ENCODE measurements at places on chromosomes 6 and 20.
A peak's percentile ranks its signal among the peaks of the same experiment; 100 is the strongest.

- no peak for DNase-seq
These were observed 28.5 kb upstream of the CITED2 start for GRCh38 chr6:139402876-139403386.

DNA sequence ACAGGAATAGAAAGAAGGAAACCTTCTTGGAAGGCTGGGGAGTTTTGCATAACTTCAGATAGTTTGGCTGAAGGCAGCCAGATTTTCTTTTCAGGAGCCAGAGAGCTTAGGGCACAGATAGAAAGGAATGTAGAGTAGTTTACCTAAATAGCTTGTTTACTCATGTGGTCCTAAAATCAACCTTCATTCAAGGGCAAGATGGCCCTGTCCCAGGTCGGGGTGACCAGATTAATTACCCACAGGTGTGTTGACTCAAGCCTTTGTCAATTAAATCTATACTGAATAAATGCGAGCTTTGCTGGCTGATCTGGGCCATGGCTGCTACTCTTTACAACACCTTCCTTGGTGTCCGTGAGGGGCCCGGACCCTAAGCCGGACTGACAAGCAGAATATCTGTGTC, 792.0 kb upstream of the MAN1A1 start:
- no peak for DNase-seq

DNA sequence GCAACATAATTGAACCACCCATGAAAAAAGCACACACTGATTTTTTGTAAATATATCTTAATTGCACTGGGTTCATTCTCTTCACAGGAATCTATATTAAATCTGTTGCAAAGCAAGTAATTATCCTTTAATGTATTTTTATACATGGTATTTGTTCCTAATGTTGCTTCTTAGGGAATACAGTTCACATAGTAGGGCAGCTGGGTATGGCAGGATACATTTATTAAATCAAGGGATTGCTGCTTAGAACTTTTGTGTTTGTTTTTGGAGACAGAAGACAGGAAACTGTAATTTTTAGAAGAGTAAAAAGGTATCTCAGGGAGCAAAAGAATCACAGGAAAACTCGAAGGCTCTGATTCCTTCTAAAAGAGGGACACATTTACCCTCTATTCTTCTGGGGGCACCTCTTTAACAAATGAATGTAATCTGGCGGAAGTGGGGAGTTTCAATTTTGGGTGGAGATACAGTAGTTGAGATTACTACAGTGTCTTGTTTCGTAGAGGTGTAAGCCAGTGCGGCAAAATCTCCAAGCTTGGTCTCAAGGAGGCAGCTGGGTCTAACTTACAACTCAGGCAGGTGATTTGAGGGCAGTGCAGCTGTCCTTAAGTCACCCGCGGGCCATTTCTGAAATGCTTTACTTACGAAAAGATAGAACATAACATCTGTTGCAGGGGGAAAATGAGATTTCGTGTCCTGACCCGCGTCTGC, 812 bp upstream of the SMIM13 start:
- peak; percentile 6 for DNase-seq

DNA sequence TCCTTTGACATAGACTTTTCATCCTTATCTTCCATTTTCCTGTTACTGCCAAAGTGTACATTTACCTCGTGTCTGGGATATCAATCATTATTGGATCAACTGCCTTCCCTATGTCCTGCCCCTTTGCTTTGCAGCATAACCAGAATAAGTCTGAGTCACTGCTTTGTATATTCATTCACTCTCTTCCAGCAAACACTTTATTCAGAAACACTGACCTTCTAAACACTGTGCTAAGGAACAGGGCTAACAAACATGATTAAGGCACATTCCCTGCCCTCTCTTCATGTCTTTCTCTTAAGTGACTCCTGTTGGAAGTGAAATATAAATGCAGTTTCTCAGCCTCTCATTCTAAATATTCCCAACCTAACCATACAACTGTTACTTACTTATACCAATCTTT, 66.9 kb downstream of the COL19A1 start:
- no peak for DNase-seq

GRCh38 chr6:28167068-28167467, 25.4 kb downstream of the ZKSCAN8 start:
- no peak for DNase-seq

DNA sequence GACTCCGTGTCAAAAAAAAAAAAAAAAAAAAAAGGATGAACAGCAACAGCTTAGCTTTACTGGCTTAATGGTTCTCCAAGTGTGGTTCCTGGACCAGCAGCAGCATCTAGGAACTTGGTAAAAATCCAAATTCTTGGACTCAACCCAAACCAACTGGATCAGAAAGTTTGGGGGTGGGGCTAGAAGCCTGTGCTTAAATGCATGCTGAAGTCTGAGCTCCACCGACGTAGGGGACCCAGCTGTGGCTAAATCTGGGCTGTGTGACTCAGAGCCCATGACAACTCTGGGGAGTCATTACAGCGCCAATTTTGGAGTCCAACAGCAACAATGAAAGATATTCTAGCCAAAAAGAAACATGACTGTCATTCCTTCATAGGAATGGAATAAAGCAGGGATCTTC, 13.6 kb upstream of the CHD6 start:
- DNase-seq, result no peak

DNA sequence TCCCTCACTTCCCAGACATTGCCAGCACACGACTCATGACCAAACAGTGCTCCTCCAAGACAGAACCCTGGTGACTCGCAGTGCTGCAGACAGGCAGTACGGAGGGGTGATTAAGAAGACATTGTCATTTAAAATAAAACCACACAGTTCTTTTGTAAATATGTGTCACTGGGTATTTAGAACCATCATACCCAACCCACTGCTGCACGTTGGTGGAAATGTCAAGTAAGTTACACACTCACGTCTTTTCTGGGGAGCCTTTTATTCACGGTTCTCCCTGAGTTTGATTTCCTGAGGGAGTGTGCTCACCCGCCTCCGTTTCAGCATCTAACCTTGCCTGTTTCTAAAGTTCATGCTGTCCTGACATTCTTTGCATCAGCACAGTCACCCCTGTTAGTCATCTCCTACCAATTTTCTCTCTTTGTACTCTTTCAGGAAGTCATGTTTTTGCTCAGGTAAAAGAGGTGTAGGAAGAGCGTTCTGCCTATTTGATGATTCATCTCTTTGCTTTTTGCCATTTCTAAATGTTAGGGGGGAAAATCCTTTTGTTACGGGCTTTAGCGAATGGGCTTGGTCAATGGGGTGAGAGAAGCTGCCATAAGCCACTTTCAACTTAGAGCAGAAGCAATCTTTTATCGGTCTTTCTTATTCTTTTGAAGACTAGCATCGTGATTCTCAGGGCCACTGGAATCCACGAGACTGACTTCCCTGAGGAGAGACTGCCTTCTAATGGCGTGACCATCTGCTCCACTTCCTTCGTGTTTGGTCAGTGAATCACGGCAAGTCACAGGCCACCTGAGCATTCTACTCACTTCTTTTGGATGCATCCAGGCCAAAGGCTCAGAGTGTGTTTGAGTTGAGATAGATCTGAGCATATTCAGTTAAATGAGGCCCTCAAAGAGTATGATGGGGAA, 512.8 kb upstream of the JARID2 start:
- no peak for DNase-seq

- DNase-seq, result no peak
These were observed 79.7 kb upstream of the NFATC2 start for GRCh38 chr20:51622004-51622874.

- no peak for DNase-seq
These were observed 4.7 kb downstream of the ECT2L start for GRCh38 chr6:138800377-138801150.

- DNase-seq, result no peak
These were observed 92.6 kb downstream of the BFSP1 start for GRCh38 chr20:17438436-17439039.

- no peak for DNase-seq
These were observed 371.4 kb upstream of the ID4 start for GRCh38 chr6:19465760-19466159.

GRCh38 chr20:33853507-33853813, 42.3 kb downstream of the CHMP4B start:
- DNase-seq, result no peak

DNA sequence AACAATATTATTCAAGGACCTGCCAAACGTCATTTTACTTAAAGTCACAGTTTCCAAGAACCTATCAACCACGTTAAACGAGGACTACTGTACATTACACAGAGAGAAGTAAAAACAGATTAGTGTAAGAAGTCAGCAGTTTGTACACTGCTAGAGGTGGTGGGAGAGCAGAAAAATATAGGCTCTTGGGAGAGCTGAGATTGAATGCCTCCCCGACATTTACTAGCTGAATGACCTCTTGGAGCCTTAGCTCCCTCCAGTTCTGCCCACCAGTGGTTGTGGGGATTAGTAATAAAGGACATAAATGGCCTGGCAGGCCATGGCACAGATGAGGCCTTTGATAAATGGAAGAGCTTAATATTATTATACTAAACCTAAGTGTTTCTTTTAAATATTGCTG, 161.4 kb downstream of the UBE3D start:
- no peak for DNase-seq

GRCh38 chr6:123945386-123945785, 141.7 kb downstream of the NKAIN2 start:
- no peak for DNase-seq

GRCh38 chr20:47061549-47061948, 166.9 kb downstream of the EYA2 start:
- no peak for DNase-seq

DNA sequence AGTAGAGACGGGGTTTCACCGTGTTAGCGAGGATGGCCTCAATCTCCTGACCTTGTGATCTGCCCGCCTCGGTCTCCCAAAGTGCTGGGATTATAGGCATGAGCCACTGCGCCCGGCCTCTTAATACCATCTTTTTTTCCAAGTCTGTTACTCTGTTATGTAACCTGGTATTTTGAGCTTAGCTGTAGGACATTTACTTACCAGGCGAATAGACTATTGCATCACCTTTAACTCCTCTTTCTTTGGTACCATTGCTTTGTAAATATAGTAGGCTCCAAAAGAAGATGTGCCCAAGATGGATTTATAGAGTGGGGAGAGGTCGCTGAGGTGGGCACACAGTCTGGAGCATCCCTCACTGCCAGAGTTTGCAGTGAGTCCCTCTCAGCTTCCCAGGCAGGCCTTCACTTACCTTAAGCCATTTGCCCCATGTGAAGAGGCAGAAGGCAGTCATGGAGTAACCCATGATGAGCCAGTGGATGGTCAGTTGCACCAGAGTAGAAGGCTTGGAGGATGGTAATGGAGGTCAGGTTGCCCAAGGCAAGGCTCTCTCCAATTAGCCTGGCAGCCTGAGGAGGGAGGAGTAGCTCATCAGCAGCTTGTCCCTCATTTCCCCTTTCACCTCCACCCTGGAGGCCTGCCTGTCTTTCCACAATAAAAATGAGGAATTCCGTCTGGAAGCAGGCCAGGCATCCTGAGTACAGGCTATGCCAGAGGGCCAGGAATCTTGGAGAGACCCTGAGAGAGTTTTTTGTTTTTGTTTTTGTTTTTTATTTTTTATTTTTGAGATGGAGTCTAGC, 9.7 kb downstream of the TIAM2 start:
- no peak for DNase-seq

- DNase-seq, result no peak
These were observed 43.4 kb downstream of the SLC23A2 start for GRCh38 chr20:4957939-4958362.

DNA sequence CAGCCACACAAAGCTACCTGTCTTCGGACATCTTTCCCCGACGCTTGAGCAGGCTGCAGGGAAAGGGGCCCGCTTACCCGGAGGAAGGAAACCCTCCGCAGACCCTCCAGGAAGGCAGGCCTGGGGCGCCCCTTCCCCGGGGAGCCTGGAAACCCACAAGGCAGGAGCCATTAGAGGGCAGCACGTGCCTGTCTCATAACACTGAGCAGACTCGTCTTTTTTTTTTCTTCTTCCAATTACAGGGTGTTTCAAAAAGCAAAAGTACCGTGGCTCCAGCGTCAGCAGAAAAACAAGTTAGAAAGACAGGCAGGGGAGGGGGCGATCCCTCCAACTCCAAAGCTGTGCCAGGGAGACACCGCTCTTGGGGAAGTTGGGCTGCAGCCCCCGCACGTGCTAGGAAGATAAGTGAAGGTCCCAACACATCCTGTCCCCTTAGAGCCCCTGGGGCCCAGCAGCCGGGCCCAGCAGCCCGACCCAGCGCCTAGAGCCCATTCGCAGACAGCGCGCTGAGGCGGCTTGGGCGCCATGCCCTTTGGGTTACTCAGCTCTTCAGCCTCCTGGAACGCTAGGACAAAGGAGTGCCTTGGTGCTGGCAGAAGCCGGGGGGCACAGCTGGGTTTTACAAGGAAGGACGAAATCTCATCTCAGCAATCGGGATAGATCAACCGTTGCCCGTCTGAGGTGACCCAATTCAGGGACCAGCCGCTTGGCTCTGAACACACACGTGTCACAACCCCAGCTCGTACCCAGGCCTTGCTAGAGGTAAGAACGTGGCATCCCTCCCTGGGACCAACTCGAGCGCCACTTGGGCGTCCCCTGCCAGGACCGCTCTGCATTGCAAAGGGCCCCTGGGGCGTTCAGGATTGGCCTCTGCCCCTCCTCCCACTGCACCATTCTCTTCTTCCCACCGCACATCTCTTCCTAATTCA, 136.3 kb downstream of the LY86 start:
- DNase-seq, result peak; percentile 6

GRCh38 chr6:30135757-30136156, at the start of gene TRIM40:
Gene TRIM40 (plus strand): TSS chr6:30136140. CDS start chr6:30137037, 897 bp downstream.
- no peak for DNase-seq

- DNase-seq, result no peak
These were observed 101.5 kb upstream of the ISM1 start for GRCh38 chr20:13119583-13119982.

- no peak for DNase-seq
These were observed 74.0 kb downstream of the UNC5CL start for GRCh38 chr6:40965046-40965445.

DNA sequence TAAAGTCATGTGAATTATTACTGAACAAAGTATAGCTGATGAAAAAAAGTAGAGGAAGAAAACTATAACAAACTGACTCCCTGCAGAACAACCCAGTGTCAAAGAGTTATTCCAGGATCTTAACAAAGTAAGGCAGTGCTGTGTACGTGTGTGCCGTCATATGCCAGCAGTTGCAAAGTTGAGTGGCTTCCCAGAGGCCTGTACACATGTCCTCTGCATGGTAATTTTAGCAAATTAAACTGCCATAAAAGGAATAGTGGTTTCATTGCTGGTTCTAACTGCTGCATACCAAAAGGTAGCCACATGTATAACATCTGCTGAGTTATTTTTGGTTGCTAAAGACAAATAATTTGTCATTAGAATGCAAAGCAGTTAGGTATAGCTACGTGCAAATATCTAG, 44.8 kb downstream of the RIPOR2 start:
- no peak for DNase-seq

DNA sequence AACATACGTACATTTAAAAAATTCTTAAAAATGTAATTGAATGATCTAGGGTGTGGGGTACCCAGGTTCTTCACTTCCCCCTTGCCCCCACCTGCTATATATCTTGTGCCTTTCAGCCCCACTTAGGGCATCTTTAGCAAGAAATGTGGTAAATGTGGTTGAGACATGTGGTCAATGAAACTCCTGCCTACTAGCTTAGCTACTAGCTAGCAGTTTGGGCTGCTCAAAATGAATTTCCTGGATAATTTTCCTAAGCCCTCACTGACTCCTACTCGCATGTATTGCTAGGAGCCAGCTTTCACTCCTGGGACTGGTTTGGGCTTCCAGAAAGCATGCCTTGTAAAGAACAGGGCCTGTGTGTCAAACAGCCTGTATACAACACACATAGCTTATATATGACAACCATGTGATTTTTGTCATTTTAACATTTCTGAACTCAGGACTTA, 257.3 kb downstream of the ATXN1 start:
- no peak for DNase-seq

- no peak for DNase-seq
These were observed 119.9 kb downstream of the RNF144B start for GRCh38 chr6:18507018-18507415.

- no peak for DNase-seq
These were observed 22.3 kb upstream of the SAYSD1 start for GRCh38 chr6:39137245-39137644.

- DNase-seq, result no peak
These were observed 8.6 kb downstream of the MMP9 start for GRCh38 chr20:46017272-46017671.
